ENCODE measurements at places on chromosomes 13 and 19.

GRCh38 chr13:50396001-50396400, 380.8 kb downstream of the KCNRG start:
- peak; percentile 63 for DNase-seq

- DNase-seq: peak; percentile 51
Measured at GRCh38 chr13:111302045-111302726, 18.3 kb upstream of the TEX29 start.

DNA sequence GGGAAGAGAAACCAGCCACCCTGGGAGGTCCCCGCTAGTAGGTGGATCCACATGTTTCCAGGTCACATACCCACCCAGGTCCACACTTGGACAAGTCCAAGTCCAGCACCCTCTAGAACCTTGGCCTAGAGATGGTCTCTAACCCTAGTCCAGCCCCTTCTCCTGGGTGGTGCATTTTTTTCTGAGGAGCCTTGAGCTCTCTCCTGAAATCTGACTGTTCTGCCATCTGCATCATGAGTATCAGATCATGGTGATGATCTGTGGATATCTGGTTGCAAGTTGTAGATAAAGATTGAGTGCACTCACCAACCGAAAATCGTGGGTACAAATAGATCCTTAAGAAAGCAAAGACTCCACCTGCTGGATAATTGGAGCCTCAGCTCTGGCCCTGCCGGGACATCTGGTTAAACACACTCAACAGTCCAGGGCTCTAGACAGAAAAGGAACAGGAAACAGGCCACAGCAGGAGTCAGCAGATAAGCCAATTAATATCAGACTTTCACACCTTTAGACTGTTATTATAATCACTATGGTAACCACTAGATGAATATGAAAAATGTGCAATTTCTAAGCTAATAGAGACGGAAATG, 41.1 kb downstream of the GPR12 start:
- no peak for DNase-seq

- no peak for DNase-seq
Measured at GRCh38 chr19:48020686-48021085, 23.2 kb downstream of the CABP5 start.

- DNase-seq: no peak
Measured at GRCh38 chr13:41651413-41652058, 194.2 kb downstream of the RGCC start.

GRCh38 chr19:35577918-35578317, 8.1 kb upstream of the PMIS2 start:
- no peak for DNase-seq

- no peak for DNase-seq
Measured at GRCh38 chr19:28171983-28172382, 1041.0 kb downstream of the UQCRFS1 start.

- DNase-seq: no peak
Measured at GRCh38 chr19:28948026-28948425, 264.9 kb downstream of the UQCRFS1 start.

DNA sequence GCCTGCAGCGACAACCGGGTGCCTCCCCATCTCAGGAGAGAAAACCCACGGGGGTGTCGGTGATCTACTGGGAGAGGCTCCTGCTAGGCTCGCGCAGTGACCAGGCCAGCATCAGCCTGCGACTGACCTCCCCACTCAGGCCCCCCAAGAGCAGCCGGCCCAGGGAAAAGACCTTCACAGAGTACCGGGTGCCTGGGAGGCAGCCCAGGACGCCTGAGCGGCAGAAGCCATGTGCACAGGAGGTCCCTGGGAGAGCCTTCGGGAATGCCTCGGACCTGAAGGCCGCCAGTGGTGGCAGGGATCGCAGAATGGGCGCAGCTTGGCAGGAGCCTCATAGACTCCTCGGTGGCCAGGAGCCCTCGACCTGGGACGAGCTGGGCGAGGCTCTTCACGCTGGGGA, 3.9 kb downstream of the ZNF324B start:
- DNase-seq: no peak

GRCh38 chr13:43061496-43062280, 38.3 kb downstream of the DNAJC15 start:
- DNase-seq: no peak

DNA sequence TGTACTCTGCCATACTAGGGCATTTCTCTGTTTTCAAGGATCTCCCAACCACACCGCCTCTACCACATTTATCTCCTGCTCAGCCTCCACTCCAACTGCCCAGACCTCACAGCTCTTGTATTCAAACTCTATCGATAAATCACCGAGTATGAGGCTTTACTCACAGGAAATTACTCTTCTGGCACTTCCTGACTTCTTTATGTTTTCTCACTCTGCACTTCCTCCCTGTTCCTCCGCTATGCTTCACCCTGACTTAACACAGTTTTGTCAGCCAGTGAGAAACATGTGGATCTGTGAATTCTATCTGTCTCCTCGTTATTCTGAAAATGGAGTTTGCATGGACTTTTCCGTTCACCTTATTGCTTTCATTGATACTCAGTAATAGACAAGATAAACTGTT, 2.6 kb upstream of the CARD8 start:
- no peak for DNase-seq

- DNase-seq: peak; percentile 77
Measured at GRCh38 chr19:7862413-7862951, 11.7 kb downstream of the PRR36 start.

DNA sequence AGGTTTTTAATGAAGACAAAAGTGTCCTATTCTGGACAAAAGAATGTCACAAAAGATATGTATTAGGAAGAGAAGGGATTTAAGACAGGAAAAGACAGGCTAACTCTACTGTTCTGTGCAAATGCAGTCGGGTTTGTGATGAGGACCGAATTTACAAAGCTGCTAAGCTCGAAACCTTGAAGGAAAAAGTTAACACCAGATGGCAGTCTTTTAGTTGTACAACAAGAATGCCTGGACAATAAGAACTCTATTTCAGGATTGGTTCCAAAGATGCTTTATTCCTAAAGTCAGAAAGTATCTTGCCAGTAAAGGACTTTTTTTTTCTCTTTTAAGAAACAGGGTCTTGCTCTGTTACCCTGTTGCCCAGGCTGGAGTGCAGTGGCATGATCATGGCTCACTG, 51.1 kb downstream of the HS6ST3 start:
- DNase-seq: peak; percentile 19

- no peak for DNase-seq
Measured at GRCh38 chr19:56842412-56842811, 1.9 kb upstream of the PEG3 start.

GRCh38 chr13:79141082-79141481, 265.0 kb downstream of the RBM26 start:
- DNase-seq: no peak

- peak; percentile 85 for DNase-seq
Measured at GRCh38 chr19:15449620-15450527, at the start of gene WIZ. Gene WIZ (minus strand): TSS chr19:15449956. CDS start chr19:15448307, 1,649 bp downstream.

- DNase-seq: no peak
Measured at GRCh38 chr13:73261739-73262216, 203.0 kb downstream of the KLF5 start.

- DNase-seq: no peak
Measured at GRCh38 chr13:29536853-29537252, 58.6 kb downstream of the SLC7A1 start.

DNA sequence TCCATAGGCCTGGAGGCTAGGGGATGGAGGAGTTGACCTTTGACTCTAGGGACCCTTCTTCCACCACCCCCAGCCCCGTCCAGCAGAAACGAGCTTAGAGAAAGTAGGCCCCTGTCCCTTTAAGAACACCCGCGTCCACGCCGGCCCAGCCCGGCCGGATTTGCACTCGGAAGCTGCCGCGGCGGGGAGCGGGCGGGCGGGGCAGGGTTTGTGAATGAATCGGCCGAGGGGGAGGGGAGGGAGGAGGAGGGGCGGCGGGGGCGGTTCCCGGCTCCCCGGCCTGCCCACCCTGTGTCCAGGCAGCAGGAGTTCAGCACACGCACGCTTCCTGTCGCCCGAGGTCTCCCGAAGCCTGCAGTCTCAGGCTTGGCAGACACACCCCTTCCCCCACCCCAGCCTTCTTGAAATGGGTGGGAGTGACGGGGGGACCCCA, 1.5 kb downstream of the UNC13A start:
- DNase-seq: peak; percentile 6

DNA sequence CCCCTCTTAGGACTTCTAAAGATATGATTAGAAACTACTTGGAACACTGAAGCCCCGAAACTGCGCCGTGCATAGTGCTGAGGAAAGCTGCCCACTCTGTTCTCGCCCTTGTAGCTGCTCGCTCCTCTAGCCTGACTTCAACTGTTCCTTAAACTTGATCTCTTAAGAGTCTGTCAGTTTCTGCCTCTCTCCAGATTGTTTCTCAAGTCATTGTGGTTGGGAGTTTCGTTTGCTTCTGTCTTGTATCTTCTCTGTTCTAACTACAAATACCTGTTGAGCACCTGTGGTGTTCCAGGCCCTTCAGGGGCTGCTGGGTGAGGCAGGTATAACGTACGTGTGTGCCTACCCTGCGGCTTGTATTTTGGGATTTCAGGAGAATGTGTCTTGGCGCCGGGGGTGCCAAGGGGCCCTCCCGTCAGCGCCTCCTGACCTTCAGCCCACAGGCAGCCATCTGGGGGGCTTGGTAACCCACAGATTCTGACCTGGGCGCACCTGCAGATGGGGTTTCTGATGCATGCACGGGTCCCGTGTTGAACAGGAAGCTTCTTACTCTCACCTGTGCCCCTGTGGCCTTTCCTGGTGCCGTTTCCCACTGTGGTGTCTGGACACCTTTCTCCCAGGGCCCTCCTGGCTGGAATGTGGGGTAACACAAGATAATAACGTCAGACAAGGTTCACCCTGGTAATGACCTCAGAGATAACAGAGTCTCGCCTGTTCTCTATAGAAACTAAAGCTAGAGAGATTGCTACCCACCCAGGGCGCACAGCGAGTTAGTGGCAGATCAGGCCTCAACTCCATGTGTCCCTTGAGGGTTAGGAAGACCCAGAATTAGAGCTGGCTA, 17.2 kb upstream of the DCUN1D2 start:
- DNase-seq: no peak

- no peak for DNase-seq
Measured at GRCh38 chr19:17183271-17183761, 31.8 kb upstream of the USE1 start.

Measured in tongue (tissue), 3 donors.